ENCODE measurements at places on chromosomes 1 and 21.

DNA sequence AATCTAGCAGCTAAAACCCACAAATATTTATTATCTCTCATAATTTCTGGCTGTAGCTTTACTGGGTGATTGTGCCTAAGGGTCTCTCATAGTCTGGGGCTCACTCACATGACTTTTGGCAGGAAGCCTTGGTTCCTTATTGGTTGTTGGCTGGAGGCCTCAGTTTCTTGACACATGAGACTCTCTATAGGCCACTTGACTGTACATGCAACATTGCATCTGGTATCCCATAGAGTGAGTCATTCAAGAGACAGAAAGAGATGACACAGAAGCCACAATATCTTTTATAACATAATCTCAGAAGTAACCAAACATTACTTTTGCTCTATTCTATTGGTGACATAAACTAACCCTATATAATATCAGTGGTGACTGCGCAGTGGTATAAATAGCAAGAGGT, 128.5 kb upstream of the HNRNPU start:
- H3K27me3 ChIP-seq = no peaks in the 10 kb centered on the region
- H3K4me1 ChIP-seq = no peaks in the 10 kb centered on the region
- no peak overlapping the region for H3K4me3 ChIP-seq
- no peaks in the 10 kb centered on the region for H3K36me3 ChIP-seq

- no peak overlapping the region for H3K4me3 ChIP-seq
- peaks cover 46% of the 10 kb centered on the region for H3K36me3 ChIP-seq
- no peak for DNase-seq
- no peak overlapping the region for H3K27ac ChIP-seq
Measured at GRCh38 chr1:223802032-223802431, 43.7 kb downstream of the TP53BP2 start.

- no peak overlapping the region for H3K4me3 ChIP-seq
- no peaks in the 10 kb centered on the region for H3K36me3 ChIP-seq
- no peak for DNase-seq
- no peaks in the 10 kb centered on the region for H3K27me3 ChIP-seq
- peak overlapping the region; percentile 17 for H3K27ac ChIP-seq
Measured at GRCh38 chr1:3536420-3537195, 74.7 kb downstream of the MEGF6 start.

DNA sequence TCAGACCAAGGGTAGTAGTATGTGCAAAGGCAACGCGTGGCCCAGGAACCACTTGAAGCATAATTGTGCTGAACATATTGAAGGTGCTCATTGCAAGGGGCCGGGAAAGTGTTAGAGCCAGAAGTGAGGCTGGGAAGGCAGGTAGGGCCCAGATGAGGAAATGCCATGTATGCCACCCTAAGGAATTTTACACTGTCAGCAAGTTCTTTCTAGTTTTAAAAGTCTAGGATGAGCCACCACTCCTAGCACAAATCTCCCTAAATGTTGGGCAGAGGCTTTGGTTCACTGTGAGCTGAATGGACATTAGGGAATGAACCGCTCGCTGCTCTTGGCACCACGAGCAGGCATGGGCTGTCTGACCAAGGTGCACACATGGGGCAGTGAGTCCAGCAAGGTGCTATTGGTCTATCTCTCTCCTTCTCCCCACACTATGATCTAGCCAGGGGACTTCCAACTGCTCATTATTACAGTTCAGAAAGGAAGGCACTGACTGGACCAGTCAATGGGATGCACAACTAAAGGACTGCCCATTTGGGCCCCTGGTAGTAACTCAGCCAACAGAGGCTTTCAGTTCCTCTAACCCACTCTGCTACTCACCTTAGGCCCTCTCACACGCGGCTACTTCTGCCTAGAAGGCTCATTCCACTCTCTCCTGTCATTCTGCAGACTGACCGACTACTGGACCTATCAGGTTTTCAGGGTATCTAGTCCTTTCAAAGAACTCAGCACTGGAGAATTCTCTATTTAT, 2.0 kb downstream of the KANK4 start:
- no peak for DNase-seq
- H3K4me1 ChIP-seq = peaks cover 6% of the 10 kb centered on the region
- H3K27ac ChIP-seq = no peak overlapping the region
- H3K27me3 ChIP-seq = no peaks in the 10 kb centered on the region
- no peak overlapping the region for H3K4me3 ChIP-seq

GRCh38 chr1:176559878-176560277, 96.9 kb downstream of the PAPPA2 start:
- peak overlapping the region; percentile 21 for H3K4me3 ChIP-seq
- H3K27ac ChIP-seq = peak overlapping the region; percentile 64
- no peaks in the 10 kb centered on the region for H3K27me3 ChIP-seq
- no peaks in the 10 kb centered on the region for H3K36me3 ChIP-seq

GRCh38 chr1:31410871-31411270, 2.1 kb upstream of the SERINC2 start:
- no peak overlapping the region for H3K4me3 ChIP-seq
- no peak overlapping the region for H3K27ac ChIP-seq
- H3K4me1 ChIP-seq = peaks cover 14% of the 10 kb centered on the region
- DNase-seq = no peak
- H3K36me3 ChIP-seq = no peaks in the 10 kb centered on the region
- no peaks in the 10 kb centered on the region for H3K27me3 ChIP-seq

GRCh38 chr1:169089776-169090175, 16.7 kb upstream of the ATP1B1 start:
- no peaks in the 10 kb centered on the region for H3K27me3 ChIP-seq
- no peak for DNase-seq
- H3K27ac ChIP-seq = no peak overlapping the region
- no peak overlapping the region for H3K4me3 ChIP-seq

GRCh38 chr1:104073463-104073902, 323.8 kb downstream of the AMY1C start:
- no peaks in the 10 kb centered on the region for H3K36me3 ChIP-seq
- H3K27me3 ChIP-seq = no peaks in the 10 kb centered on the region
- H3K4me1 ChIP-seq = no peaks in the 10 kb centered on the region
- H3K27ac ChIP-seq = no peak overlapping the region

Data from thoracic aorta (tissue), 2 donors.